Fibroblast of the conjunctiva (primary cell): ENCODE measurements at places on chromosomes 16 and 17.

DNA sequence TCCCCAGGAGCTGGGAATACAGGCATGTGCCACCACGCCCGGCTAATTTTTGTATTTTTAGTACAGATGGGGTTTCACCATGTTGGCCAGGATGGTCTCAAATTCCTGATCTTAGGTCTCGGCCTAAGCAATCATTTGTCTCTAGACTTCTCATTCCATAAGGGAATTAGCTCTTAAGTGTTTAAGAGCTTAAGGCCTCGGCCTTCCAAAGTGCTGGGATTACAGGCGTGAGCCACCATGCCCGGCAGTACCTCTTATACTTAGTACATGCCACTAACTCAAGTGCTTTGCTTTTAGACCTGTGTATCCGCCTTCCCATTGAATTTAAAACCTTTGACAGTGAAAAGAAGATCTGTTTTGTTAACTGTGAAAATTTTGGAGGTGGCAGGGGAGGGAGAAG is 16.6 kb upstream of the IL21R start:
- no peak for DNase-seq

GRCh38 chr16:82037251-82037650 is 2.2 kb downstream of the HSD17B2 start:
- no peak for DNase-seq

- DNase-seq = no peak
Observed at GRCh38 chr17:50959341-50959740, 93.2 kb upstream of the TOB1 start.

GRCh38 chr16:19094542-19095365 is 19.0 kb upstream of the ITPRIPL2 start:
- DNase-seq = no peak

GRCh38 chr17:74369221-74369620 is 1.9 kb downstream of the GPR142 start:
- DNase-seq = no peak

DNA sequence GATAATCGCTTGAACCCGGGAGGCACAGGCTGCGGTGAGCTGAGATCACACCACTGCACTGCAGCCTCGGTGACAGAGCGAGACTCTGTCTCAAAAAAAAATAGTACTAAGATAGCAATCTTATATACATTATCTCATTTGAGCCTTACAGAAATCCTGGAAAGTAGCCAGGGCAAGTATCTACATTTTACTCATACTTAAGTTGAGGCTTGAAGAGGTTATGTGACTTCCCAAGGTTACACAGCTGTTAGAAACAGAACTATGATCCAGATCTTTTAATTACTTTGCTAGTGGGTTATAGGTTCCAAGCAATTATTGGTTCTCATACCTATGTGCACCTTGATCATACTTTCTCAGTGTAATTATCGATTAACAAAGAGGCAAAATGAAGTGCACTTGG is 15.4 kb downstream of the C17orf78 start:
- no peak for DNase-seq

- no peak for DNase-seq
Observed at GRCh38 chr17:32875923-32876416, 954 bp downstream of the MYO1D start.

DNA sequence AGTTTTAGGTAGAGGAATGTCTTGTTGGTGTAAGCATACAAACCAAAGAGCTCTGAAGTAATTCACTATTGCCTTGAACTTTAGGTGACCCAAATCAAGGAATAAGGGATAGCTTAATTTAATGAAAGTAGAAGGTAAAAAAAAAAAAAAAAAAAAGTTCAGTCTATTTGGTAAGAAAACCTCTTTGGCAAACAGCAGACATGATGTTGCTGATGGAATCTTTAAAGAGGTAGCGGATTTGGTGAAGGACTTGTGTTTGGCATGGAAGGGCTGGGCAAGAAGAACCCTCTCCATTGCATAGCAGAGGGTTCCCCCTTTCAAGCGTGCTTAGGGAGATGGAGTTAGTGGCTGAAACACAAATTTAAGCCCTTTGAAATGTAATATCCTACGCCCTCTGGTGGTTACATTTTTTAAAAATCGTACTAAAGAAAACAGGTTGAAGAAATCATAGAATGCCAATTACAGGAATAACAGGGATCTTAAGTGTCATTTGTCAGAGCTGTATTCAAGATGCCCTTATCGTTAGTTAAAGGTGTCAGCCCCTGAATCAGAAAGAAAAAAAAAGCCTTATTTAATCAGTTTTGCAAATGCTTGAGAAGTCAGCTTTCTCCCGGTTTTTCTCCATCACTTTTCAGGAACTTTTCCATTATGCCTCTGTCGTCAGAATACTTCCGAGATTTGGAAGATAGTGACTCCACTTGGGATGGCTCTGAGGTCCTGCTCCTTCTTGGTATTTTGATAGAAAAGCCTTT is 383.1 kb downstream of the KCNJ2 start:
- DNase-seq = peak; percentile 28

DNA sequence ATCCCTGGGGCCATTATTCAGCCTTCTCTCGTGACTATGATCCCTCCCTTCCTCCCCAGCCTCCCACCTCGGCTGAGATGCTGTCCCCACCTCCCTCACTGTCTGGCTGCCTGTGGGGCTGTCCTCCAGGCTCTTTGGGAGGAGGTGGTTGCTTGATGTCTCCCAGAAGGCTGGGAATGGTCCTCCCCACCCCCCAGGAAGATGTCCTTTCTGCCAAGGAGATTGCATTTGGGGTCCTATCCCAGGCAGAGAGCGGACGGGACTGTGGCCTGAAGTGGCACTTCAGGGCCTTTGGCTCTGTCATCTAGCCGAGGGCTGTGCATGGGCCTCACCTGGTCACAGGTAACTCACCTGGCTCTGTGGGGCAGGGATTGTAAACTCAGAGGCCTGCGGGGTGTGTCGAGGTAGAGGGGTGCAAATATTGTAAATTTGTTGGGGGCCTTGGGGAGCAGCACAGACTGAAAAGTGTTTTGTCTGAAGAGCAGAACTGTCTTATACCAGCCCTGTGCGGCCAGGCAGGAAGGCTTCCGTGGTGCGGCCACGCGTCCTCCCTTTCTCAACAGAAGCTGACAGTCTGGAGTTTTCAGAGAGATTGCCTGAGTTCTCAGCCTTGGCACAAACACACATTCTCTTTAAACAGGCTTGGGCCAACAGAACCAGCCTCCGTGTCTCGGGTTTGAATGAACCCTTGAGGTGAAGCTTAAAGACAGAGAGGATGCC is 177.9 kb downstream of the SEC14L1 start:
- no peak for DNase-seq

GRCh38 chr16:14634389-14634725 is 1.6 kb downstream of the BFAR start:
- no peak for DNase-seq

GRCh38 chr16:89060207-89060794 is 33.4 kb upstream of the ACSF3 start:
- DNase-seq = no peak
